ENCODE measurements at places on chromosomes 5 and 9. TPM values are rescaled to one million over a fixed set of nuclear protein-coding genes. Genes with fewer than 3 reads are reported as not detected.

NAIF1 gene
- 11.8 TPM for total RNA-seq

KIF4B gene
- total RNA-seq, result not detected

DNA sequence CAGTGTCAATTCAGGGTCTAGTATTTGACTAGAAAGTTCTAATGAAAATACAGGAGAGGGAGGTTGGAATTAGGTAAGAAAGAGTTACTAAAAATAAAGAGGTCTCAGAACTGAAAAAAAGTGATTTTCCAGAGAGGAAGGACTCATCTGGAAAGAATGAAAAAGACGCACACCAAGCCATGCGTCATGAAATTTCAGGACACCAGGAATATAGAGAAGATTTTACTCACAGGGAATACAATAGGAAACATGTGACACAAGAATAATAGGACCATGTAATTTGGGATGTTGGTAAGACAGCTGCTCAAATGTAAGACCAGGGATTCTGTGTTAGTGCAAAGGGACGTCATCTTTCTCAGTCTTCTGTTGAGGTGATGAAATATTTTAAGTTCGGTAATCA lies 224.7 kb downstream of the GDNF start:
- no peak for DNase-seq

DNA sequence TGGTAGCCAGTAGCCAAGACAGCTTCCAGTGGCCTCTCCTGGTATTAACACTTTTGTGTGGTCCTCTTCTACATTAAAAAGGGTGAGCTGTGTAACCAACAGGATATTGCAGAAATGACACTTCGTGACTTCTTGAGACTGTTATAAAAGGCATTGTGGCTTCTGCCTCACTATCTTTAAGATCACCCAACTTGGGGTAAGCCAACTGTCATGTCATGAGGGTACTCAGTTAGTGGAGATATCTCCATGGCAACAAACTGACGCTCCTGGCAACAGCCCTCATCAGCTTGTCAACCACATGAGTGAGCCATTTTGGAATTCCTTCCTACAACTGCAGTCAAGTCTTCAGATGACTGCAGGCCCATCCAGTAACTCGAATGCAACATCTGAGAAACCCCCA lies 121.7 kb downstream of the DEPDC1B start:
- no peak for DNase-seq

DNA sequence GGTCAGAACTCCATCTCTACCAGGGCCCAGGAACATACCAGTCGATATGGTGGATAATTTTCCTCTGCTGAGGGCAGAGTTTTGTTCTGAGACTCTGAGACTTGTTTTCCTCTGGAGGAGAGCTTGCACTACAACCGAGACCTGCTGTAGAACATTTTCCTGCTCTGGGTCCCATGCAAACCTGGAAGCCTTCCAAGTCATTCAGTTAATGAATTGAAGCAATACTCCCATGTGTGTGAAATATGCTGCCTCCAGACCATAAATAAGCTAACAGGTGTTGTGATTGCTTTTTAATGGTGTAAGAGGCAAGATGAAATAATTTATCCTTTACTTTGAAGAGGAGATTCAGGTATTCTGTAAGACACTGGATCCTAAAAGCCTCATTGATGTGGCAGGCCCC lies 372.8 kb downstream of the TMEM167A start:
- DNase-seq, result no peak

- no peak for DNase-seq
These were observed 347.0 kb upstream of the CLINT1 start for GRCh38 chr5:158205992-158206391.

DNA sequence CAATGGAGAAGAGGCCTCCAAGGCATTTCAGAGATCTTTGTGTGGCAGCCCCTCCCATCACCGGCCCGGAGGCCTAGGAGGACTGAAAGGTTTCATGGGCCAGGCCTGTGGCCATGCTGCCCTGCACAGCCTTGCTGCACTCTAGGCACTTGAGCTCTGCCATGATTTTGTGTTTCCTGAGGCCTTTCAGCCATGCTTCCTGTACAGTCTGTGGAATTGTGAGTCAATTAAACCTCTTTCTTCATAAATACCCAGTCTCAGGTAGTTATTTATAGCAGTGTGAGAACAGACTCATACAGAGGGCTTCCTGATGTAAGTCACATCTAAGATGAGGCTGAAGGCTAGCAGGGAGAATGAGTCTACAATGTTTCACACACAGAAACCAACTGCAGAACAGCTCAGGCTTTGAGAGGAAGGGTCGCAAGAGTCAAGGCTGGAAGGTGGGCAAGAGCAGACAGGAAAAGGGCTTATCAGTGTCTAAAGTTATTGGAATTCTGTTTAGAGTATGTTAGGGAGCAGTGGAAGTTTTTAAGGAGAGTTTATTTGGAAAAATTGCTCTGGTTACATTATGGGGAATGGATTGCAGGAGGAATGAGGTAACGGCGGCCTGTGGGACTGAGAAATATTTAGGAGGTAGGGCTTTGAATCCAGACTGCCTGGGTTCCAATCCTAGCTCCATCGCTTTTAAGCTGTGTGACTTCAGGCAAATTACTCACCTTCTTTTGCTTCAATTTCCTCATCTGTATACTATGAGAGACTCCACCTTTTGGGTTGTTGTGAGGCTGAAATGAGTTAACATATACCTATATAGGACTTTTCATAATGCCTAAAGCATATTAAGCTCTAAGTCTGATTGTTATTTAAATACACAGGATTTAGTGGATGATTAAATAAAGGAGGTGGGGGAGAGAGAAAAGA lies 291.2 kb downstream of the CWC27 start:
- DNase-seq, result no peak

DNA sequence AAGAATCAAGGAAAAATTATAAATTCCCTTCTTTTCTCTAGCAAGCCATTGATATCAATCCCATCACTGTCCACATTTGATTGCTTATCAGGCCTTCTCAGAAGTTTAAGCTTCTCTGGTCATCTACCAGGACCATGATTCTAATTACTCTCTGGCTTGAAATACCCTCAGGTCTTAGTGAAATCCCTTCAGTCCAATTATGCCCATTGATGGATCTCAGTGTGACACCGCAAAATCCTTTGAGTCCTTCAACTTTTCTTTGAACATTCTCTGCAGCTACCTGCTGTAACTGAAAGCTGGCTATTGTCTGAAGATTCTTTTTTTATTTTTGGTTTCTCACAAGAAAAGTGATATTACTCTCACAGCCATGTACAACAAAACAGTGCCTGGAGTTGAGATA lies 3.0 kb upstream of the CDH9 start:
- DNase-seq, result no peak

ASTN2 gene
- 7.1 TPM for total RNA-seq
